Cardiac muscle cell (in vitro differentiated cells and primary cell): ENCODE measurements at places on chromosomes 11 and 22.

DNA sequence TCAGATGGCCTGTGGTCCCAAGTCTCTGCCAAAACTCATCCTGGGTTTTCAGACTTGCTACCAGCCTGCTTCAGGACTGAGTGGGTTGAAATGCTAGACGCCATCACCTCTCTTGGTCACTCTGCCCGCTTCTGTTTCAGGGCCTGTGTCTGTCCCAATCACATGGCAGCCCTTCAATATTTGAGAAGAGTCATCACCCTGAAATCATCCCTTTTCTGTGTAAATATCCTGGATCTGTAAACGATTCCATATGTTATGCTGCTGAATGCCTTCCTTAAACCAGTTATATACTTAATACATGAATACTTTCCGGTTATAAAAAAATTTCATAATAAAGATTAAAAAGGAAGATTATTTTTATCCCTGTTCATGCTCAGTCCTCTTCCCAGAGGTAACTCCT is 39.8 kb upstream of the TLCD5 start:
- H3K36me3 ChIP-seq: no peaks in the 10 kb centered on the region
- DNase-seq: no peak
- peaks cover 21% of the 10 kb centered on the region for H3K4me1 ChIP-seq
- no peak overlapping the region for H3K4me3 ChIP-seq
- peaks cover 21% of the 10 kb centered on the region for H3K27me3 ChIP-seq

- no peak overlapping the region for H3K4me3 ChIP-seq
- peaks cover 23% of the 10 kb centered on the region for H3K36me3 ChIP-seq
- H3K27me3 ChIP-seq: no peaks in the 10 kb centered on the region
These were observed 21.5 kb downstream of the LRP4 start for GRCh38 chr11:46896719-46897406.

- no peak overlapping the region for H3K27ac ChIP-seq
- peaks cover 15% of the 10 kb centered on the region for H3K27me3 ChIP-seq
- no peaks in the 10 kb centered on the region for H3K36me3 ChIP-seq
- DNase-seq: no peak
- H3K4me1 ChIP-seq: no peaks in the 10 kb centered on the region
These were observed 56.4 kb upstream of the BARX2 start for GRCh38 chr11:129319201-129319600.

- H3K36me3 ChIP-seq: no peaks in the 10 kb centered on the region
- H3K4me1 ChIP-seq: peaks cover 15% of the 10 kb centered on the region
- DNase-seq: no peak
- no peak overlapping the region for H3K4me3 ChIP-seq
- H3K27ac ChIP-seq: no peak overlapping the region
These were observed 46.5 kb downstream of the SLC5A12 start for GRCh38 chr11:26675233-26675928.
